ENCODE measurements at places on chromosomes 4 and X. TPM values are rescaled to one million over a fixed set of nuclear protein-coding genes. Genes with fewer than 3 reads are reported as not detected.

Gene TMEM164
- 51.8 TPM for total RNA-seq

Gene LRBA
- total RNA-seq, result 77.3 TPM

DNA sequence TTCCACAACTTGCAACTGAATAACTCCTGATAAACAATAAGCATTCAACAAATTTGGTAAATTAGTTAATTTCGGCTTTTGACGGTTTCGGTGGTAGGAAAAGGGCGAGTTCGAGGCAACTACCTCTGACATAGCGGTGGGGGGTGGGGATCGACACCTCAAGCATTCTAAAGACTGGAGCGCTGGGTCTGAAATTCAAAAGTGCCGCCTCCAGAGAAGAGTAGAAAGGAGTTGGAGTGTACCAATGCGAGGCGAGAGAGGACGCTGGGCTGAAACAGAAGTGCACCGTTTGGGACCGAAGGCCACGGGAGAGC, 725 bp downstream of the SMC1A start:
- no peak for DNase-seq

DNA sequence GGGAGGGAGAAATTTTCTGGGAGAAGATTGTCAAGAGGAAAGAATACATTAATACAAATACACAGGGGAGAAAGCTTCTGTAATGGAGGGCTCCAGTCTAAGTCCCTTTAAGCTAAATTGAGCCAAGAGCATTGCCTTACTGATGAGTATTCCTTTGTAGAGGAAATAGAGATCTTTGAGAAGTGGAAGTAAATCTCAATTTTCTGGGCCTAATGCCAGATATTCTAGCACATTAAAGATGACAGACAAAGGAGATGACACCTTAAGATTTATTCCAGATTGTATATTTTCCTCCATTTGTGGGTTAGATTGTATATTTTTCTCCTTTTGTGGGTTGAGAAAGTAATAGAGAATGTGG, 28.5 kb upstream of the SMAD1 start:
- DNase-seq, result no peak

- DNase-seq, result no peak
These were observed 213.3 kb upstream of the MAB21L2 start for GRCh38 chr4:150368667-150369066.

DNA sequence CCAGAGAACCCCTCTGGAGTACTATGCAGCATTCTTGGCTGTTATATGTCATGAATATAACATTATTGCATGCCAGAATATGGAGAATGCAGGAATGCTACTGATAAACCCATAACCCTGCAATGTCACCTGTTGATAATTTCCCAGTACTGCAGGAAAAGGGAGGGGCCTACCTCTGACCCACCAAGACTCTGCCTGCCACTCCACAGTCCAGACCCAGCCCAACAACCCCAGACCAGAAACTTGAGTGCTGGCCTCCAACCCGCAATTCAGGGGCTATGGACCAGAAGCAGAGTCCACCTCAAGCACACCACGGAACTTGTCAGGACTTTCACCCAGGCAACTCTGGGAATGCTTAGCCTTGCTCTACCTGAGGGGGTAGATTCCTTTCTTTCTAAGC, 92.9 kb upstream of the WDR44 start:
- DNase-seq, result no peak

DNA sequence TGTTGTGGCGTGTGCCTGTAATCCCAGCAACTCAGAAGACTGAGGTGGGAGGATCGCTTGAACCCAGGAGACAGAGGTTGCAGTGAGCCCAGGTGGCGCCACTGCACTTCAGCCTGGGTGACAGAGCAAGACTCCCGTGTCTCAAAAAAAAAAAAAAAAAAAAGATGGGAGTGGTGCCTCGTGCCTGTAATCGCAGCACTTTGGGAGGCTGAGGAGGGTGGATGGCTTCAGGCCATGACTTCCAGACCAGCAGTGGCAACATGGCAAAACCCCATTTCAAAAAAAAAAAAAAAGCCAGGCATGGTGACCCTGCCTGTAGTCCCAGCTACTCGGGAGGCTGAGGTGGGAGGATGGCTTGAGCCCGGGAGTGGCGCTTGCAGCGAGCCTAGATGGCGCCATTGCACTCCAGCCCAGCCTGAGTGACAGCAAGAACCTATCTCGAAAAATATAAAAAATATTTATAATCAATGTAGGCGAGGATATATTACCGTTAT, 27.0 kb downstream of the EIF2S3 start:
- DNase-seq, result peak; percentile 92

- DNase-seq, result no peak
These were observed 43.9 kb upstream of the MTMR1 start for GRCh38 chrX:150649096-150649870.

- no peak for DNase-seq
These were observed 213.7 kb downstream of the FSTL5 start for GRCh38 chr4:161949946-161950725.

- no peak for DNase-seq
These were observed 29.4 kb downstream of the DTHD1 start for GRCh38 chr4:36310793-36311192.

Gene FAT4
- 2.1 TPM for total RNA-seq

Gene PDE5A
- 37.8 TPM for total RNA-seq

Gene GALNTL6
- not detected for total RNA-seq

DNA sequence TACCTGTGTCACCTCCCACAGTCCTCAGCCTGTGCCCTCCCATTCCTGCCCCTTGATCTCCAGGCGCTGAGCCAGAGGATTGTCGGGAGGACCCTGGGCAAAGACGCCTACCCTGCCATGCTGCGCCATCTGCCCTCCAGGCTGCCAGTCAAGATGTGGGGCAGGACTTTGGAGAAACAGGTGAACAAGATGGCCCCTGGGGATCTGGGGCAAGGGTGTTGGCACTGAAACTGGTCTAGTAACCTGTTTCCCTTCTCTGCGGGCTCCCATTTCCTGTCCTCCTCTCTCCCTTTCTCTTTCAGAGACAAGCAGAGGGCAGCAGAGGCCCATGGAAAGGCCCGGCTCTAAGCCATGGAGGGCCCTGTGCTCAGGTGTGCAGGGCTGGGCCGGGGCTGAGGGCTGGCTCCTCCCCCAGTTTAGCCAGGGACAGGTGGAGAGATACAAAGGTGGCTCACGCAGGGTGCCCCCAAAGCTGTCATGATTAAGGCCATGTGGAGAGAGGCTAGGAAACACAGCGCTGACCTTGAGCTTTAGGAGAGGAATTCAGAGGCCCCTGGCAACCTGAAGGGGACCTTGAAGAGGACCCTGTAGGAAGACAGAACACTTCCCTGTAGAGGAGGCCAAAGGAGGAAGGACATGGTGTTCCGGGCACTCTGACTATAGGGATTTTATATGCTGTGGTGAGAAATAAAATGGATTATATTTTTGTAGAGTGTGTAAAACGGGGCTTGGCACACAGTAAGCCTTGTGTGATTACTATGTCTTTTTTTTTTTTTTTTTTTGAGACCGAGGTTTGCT, at the start of gene GLOD5:
Gene GLOD5, plus strand, starts transcription at position 74 of the 798 bp plus-strand sequence. Its CDS starts 44 bp downstream, at position 118.
- peak; percentile 88 for DNase-seq

Gene CHRNA9
- 0.75 TPM for total RNA-seq

DNA sequence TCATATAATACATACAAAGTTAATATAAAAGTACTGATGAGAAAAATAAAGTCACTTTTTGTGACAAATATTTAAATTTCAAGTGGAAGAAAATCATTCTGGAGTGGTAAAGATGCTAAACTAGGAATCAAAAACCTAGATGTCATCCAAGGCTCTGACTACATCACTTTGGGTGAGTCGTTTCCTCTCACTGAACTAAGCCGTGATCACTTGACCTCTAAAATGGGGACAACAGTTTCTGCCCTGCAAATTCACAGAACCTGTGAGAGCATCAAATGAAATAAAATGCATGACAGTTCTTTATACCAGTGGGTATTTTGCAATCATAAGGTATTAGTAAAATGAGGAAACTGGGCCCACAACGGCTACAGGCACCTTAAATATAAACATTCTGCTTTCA, 63.8 kb downstream of the PRDM5 start:
- no peak for DNase-seq

DNA sequence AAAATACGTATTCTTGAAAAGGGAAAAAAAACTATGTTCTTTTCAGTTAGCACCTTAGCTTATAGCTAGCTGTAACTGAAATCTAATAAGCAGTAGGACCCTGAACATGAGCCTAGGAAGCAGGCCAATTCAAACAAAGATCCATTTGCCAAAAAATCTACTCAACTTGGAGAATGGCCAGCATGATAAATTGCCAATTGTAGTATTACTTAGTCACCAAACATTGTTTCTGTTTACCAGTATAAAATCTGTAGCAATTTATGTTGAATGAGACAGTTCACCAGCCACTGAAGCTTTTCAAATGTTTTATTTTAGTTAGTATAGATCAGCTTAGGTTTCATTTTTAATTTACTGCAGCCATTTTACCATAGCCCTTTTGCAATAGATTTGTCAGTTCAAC, 323.6 kb upstream of the DIPK2B start:
- no peak for DNase-seq

DNA sequence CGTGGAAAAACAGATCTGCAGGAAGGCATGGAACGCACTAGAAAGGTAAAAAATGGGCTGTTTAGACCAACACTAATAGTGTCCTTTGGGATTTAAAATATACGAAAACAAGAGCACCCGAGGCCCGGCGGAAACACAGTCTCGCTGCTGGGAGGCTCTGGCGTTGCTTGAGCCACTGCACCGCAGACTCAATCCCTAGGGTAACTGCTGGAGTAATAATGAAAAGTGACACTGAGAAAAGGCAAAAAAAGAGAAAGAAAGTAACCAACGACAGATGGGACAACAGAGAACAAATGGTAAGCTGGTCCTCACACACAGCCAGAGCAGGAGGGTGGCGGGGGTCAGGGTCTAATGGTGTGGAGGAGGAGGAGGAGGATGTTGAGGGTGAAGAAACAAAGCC, 15.4 kb downstream of the IRAK1 start:
- no peak for DNase-seq

- no peak for DNase-seq
These were observed 373.6 kb upstream of the MAGEB2 start for GRCh38 chrX:29841750-29842149.

GRCh38 chr4:183601381-183601780, 57.6 kb downstream of the RWDD4 start:
- no peak for DNase-seq

- DNase-seq, result no peak
These were observed 149.8 kb upstream of the EOLA2 start for GRCh38 chrX:150088042-150088441.

DNA sequence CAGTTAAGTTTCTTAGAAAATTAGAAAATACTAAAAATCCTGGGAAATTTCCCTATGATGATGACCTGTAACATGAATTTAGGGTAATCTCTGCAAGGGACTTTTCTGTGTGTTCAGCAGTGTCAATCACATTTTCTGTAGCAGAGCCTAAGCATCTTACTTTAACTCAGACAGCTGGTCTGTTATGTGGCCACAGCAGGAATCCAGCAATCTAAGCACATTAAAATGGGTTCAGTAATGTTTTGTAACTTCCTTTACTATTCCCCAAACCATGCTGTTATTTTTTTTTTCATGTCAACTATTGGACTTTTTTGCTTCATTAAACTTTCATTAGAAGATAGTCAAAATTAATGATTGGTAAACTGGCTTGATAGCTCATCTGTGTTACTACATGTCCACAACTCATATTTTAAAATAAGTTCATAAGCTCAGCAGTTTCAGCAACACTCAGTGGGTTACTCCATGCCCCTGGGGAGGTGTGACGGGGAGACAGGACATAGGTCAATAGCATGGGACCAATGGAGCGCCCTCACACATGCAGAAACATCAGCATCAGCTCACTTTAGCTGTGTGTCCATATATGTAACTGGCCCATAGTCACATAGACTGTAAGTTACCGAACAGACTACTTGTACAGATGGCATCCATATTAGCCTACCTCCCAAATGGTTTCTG, 168.0 kb upstream of the PACRGL start:
- no peak for DNase-seq

DNA sequence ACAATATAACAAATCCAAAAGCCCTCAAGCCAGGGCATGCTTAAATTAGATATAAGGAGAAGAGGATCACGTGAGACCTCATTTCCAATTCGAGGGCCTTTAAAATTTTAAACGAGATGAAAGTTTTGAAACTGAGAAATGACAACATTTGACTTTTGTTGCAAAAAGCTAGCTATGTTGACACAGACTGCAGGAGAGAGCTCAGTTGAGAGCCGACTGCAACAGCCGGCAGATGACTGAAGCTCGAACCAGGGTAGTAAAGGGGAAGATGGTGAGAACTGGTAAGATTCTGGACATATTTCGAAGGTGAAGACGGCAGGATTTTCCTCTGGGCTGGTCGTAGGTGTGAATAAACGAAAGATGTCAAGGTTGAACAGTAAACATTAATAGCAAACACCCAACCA, 773 bp downstream of the PRMT9 start:
- peak; percentile 51 for DNase-seq

DNA sequence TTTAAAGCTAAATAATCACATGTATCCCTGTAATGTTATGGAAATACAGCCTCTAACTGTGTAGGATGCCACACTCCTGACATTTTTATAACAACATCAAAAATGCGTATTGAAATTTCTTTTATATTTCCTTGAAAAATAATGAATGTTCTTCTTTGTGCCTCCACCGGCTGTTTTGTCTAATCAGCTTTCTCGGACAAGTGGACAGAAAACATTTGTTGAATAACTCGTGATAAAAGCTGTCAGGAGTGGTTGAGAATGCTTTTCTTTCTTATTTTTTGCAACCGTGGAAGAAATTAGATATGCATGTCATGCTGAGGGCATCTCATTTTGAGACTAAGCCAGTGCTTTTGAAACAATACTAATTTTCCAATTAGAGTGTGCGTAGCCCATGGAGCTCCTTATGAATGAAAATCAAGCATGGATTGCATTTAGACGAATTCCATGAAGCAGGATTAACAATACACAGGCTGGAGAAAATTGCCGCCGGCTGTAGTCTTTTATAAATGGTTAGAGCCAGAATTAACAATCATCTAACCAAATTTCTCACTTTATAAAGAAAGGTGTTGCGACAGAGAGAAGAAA, 614.5 kb upstream of the LCORL start:
- DNase-seq, result no peak

Data from endodermal cell (in vitro differentiated cells).